Heart left ventricle (tissue), 16 donors: ENCODE measurements at places on chromosomes 12 and 14. TPM values are rescaled to one million over a fixed set of nuclear protein-coding genes. Genes with fewer than 3 reads are reported as not detected.

GRCh38 chr12:46574847-46575246 is 202.3 kb upstream of the SLC38A2 start:
- H3K27ac ChIP-seq, result no peak overlapping the region
- H3K4me1 ChIP-seq, result no peaks in the 10 kb centered on the region
- no peaks in the 10 kb centered on the region for H3K36me3 ChIP-seq
- no peak for DNase-seq
- H3K27me3 ChIP-seq, result no peaks in the 10 kb centered on the region

DNA sequence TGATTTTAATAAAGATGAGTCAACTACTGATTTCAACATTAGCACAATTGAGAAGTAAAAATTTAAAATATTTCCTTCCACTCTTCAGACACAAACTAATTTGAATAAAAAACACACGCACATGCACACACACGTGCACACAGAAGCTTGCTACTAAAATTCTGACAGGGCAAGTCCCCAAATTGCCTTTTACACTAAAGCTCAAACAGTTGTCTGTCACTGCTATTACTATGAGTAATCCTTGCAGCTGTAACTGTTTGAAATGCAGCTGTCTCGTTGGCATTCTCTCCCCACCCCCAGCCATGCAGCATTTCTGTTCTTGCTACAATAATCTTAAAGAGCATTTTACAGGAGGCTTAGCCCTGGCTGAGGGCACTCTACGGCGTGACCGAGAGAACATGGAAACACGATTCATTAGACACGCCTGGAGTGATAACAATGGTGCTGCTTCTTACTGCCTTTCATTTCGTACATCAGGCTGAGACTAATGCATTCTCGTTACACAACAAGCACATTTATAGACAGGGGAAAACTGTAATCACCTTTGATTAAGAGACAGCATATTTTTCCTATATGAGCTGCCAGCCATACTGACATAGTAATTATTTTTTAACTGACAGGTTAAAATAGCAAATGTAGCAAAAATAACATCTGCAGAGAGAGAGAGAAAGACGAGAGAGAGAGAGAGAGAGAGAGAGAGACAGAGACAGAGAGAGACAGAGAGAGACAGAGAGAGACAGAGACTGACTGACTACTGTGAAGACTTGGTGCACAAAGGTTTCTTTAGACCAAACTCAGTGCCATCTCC is 153.8 kb downstream of the MED13L start:
- no peaks in the 10 kb centered on the region for H3K27me3 ChIP-seq
- H3K36me3 ChIP-seq, result no peaks in the 10 kb centered on the region
- DNase-seq, result peak; percentile 18

- no peaks in the 10 kb centered on the region for H3K36me3 ChIP-seq
- H3K4me3 ChIP-seq, result no peak overlapping the region
- no peak for DNase-seq
- H3K4me1 ChIP-seq, result no peaks in the 10 kb centered on the region
Observed at GRCh38 chr12:132218527-132218875, 74.2 kb downstream of the NOC4L start.

DNA sequence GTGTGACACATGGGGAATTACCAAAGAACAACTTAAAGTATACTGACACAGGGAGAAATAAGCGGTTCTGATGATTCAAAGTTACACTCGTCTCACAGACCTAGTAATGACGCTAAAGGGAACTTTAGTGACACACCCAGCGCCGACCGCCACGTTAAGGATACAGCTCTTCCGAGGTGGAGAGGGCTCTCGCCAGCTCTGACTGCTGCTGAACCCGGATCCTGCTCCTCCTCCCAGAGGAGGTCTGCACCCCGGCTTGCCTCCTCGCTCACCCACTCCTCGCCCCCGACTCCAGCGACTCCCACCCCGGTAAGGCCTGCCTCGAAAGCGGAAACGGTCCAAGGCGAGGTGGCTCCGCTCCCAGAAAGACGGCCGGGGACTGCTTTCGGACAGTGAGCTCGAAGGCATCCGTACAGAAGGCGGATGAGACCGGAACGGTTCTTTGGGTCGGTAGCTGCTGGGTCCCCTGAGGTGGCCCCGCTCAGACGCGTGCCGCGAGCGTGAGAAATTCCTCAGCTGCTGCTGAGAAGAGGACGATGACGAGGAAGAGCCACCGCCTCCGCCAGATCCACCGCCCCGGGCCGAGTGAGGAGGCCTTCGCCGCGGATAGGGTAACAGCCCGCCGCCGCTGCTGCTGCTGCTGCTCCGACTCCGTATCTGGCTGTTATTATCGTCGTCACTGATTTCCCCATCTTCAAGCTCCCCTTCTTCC is 643 bp downstream of the ZFC3H1 start:
- peaks cover 12% of the 10 kb centered on the region for H3K4me1 ChIP-seq
- H3K27me3 ChIP-seq, result no peaks in the 10 kb centered on the region
- H3K4me3 ChIP-seq, result peak overlapping the region; percentile 92
- H3K27ac ChIP-seq, result peak overlapping the region; percentile 95
- peak; percentile 61 for DNase-seq

- no peaks in the 10 kb centered on the region for H3K36me3 ChIP-seq
- H3K27me3 ChIP-seq, result no peaks in the 10 kb centered on the region
- no peak overlapping the region for H3K27ac ChIP-seq
- no peaks in the 10 kb centered on the region for H3K4me1 ChIP-seq
Observed at GRCh38 chr12:114767906-114768722, 84.1 kb upstream of the TBX3 start.

DNA sequence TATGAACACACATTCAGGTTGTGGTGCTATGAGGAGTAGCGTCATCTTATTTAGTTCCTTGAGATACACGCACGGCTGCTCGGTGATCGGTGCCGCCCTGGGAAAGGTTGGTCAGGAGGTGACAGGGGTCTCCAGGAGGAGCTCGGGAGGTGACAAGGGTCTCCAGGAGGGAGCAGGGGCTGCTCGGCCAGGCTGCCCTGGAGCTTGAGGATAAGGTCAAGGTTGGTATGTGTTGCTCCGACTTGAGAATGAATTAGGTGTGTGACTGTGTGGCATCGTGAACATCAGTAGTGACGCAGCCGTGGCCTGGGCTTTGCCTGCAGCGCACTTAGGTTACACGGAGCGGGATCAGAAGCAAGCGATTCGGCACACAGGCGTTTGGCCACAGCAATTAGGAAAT is 36.2 kb downstream of the CCDC92 start:
- H3K4me3 ChIP-seq, result no peak overlapping the region
- H3K4me1 ChIP-seq, result no peaks in the 10 kb centered on the region
- no peak for DNase-seq

DNA sequence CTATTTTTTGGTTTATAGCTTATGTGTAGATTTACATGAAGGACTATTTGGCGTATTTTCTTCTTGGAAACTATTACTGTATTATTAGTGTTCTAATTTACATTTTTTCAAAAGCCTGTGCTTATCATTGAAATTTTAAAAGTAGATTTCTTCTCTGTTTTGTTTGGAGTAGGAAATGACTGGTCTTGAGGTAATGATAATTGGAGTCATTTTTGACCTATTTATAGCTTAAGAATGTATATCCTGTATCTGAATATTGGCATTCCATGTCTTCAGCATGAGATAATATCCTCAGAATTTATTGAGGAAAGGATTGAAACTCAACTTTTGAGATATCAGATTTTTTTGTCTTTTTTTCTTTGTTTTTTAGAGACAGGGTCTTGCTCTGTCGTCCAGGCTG is 193.4 kb downstream of the ERC1 start:
- H3K4me3 ChIP-seq, result no peak overlapping the region
- no peak overlapping the region for H3K27ac ChIP-seq
- DNase-seq, result no peak
- no peaks in the 10 kb centered on the region for H3K27me3 ChIP-seq
- H3K4me1 ChIP-seq, result no peaks in the 10 kb centered on the region

DNA sequence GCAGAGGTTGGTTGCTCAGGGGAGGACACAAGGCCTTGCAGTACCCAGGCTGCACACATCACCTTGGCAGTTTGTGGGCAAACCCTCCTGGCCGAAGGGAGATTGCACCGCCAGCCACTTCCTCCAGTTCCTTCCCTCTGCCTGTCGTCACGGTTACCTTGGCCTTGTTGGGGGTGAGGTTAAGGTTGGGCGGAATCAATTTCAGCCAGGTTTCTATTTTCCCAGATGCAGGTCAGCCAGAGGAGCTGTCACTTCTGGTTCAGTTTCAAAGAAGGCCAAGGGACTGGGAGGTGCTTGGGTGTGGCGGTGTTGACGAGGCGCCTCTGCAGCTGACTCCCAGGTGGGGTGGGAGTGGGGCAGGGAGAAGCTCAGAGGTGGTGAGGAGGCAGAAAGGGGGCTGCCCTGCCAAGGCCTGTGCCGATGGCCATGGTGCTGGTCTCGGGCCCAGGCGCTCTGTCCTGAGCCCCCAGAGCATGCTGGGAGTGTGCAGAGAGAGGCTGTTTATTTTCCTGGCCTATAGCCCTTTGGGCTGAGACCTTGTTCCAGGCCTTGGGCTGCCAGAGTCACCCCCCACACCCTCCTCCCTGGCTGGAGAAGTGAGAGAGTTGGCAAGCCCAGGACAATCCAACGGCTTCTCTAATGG is 31.4 kb downstream of the JDP2 start:
- peak; percentile 51 for DNase-seq
- H3K4me1 ChIP-seq, result peaks cover 39% of the 10 kb centered on the region
- peak overlapping the region; percentile 66 for H3K27ac ChIP-seq
- H3K27me3 ChIP-seq, result no peaks in the 10 kb centered on the region
- no peak overlapping the region for H3K4me3 ChIP-seq

DNA sequence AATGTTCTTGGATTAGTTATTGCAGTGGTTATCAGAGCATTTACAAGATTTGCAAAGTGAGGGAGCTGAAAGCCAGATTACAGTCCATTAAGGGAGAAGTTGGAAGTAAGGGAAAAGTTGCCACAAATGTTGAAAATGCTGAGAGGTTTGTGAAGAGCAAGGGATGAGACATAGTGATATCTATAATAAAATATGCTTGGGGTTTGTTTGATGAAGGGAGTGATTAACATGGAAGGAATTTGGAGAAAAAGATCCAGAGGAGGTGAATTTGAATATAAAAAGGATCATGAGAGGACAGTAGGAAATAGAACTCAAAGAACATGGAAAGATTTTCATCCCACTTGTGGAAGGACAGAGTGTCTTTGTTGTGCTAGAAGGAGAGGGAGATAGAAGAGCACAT is 19.3 kb upstream of the CCER1 start:
- H3K4me1 ChIP-seq, result no peaks in the 10 kb centered on the region
- no peak overlapping the region for H3K27ac ChIP-seq
- no peak for DNase-seq
- H3K4me3 ChIP-seq, result no peak overlapping the region
- H3K36me3 ChIP-seq, result no peaks in the 10 kb centered on the region
- H3K27me3 ChIP-seq, result no peaks in the 10 kb centered on the region

GRCh38 chr14:33545696-33546095 is 405.2 kb downstream of the EGLN3 start:
- H3K4me1 ChIP-seq, result no peaks in the 10 kb centered on the region
- H3K27me3 ChIP-seq, result no peaks in the 10 kb centered on the region
- no peak overlapping the region for H3K4me3 ChIP-seq
- H3K36me3 ChIP-seq, result no peaks in the 10 kb centered on the region
- H3K27ac ChIP-seq, result no peak overlapping the region
- no peak for DNase-seq

GRCh38 chr12:91986084-91986483 is 159.6 kb downstream of the BTG1 start:
- no peak for DNase-seq
- no peaks in the 10 kb centered on the region for H3K27me3 ChIP-seq
- H3K4me3 ChIP-seq, result no peak overlapping the region
- H3K27ac ChIP-seq, result no peak overlapping the region
- peaks cover 28% of the 10 kb centered on the region for H3K4me1 ChIP-seq

GRCh38 chr14:32426028-32426427 is 96.9 kb downstream of the AKAP6 start:
- no peak for DNase-seq
- no peak overlapping the region for H3K27ac ChIP-seq
- peaks cover 3% of the 10 kb centered on the region for H3K4me1 ChIP-seq
- H3K27me3 ChIP-seq, result no peaks in the 10 kb centered on the region

- H3K4me3 ChIP-seq, result peak within 1 kb of the TSS; percentile 89
- H3K36me3 ChIP-seq, result no peaks in the 10 kb centered on the region
- H3K27ac ChIP-seq, result peak within 1 kb of the TSS; percentile 77
- DNase-seq, result peak; percentile 87
- H3K4me1 ChIP-seq, result no peaks in the 10 kb centered on the region
- H3K27me3 ChIP-seq, result no peaks in the 10 kb centered on the region
Observed at GRCh38 chr12:32399370-32400113, at the start of gene FGD4. Gene FGD4 (plus strand): TSS chr12:32399558.

DNA sequence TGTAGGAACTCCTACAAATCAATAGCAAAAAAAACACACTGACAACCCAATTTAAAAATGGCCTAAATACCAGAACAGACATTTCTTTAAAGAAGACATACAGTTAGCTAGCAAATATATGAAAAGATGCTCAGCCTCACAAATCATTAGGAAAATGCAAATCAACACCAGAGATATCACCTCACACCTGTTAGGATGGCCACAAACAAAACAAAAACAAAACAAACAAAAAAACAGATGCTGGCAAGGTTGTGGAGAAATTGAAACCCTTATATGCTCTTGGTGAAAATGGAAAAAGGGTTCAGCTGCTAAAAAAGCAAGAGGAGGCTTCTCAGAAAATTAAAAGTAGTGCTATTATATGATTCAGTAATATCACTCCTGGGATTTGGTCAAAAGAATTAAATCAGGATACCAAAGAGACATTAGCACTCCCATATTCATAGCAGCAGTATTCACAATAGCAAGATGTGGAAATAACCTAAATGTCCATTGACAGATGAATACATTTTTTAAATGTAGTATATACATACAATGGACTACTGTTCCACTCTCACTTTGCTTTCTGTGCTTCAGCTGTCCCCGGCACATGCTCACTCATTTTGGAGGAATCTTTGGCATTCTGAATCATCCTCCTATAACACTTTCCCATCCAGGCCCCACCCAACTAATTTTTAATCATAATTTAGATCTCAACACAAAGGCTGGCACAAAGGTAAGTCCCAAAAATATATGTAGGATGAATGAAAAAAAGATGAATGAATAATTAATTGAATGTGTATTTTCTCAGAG is 99.1 kb downstream of the SYT1 start:
- no peaks in the 10 kb centered on the region for H3K36me3 ChIP-seq
- no peak for DNase-seq
- no peak overlapping the region for H3K4me3 ChIP-seq
- no peak overlapping the region for H3K27ac ChIP-seq

The KRT80 gene
- 0.47 TPM for total RNA-seq

The TEX52 gene
- total RNA-seq, result not detected

The PTPRR gene
- 0.51 TPM for total RNA-seq

The RBP5 gene
- total RNA-seq, result not detected

The STON2 gene
- 7.0 TPM for total RNA-seq

The INHBC gene
- not detected for total RNA-seq

The MGP gene
- total RNA-seq, result 147 TPM
